ENCODE measurements at places on chromosomes 2 and 18.

GRCh38 chr2:241655516-241656189 is 18.2 kb downstream of the ATG4B start:
- DNase-seq, result no peak

DNA sequence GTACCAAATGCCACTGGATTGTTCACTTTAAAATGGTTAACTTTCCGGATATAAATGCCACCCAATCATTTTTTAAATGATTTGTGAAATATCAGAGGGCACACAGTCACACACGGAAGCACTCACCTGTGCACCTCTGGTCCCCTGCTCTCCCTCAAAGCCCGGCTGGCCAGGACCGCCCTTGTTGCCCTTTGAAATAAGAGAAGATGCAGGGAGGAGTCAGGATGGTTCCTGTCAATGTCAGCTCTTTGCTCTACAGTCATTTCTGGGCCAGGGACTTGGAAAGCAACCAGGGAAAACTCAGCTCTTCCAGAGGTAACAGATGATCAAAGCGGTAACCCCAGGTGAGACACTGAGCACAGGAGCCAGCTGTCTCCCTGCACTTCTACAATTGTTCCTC is 60.7 kb downstream of the COL6A3 start:
- no peak for DNase-seq

DNA sequence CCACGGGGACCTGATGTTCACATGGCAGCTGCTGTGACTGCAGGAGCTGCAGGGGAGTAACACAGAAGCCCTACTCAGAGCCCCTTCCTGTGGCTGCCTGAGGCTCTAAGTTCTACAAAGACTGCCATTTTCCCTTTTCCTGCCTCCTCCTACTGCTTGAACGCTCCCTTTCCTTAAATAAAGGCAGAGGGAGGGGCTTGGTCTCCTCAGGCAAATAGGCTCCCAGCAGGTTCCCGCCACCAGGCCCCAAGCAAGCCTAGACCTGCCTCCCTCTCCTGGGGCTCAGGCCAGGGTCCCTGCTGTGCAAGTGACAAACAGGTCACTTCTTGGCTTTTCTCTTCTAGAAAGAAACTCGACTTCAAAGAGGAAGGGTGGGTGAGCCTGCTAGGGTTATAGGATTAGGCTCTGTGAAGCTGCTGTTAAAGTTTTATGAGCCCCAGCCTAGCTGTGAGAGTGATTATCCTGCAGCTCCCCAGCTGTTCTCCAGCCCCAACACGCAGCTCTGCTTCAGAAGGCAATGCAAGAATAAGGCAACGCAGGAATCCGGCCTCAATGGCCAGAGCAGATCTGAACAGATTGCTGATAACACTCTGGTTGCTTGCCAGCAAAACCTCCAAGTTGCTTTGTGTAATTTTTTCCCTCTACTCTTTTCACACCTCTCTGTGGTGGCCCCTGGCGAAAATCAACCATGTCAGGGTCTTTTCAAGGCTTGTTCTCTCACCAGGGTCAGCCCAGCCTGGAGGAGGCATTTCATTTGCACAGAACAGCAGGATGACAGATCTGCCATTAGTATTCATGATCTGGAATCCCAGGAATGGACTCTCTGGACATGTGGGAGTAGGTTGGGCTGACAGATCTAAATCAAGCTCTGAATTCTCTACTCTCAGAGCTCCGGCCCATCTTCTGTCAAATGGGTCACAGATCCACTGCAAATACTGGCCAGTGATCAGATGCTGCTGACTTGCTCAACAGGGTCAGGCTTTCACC is 71.3 kb downstream of the MRO start:
- no peak for DNase-seq

DNA sequence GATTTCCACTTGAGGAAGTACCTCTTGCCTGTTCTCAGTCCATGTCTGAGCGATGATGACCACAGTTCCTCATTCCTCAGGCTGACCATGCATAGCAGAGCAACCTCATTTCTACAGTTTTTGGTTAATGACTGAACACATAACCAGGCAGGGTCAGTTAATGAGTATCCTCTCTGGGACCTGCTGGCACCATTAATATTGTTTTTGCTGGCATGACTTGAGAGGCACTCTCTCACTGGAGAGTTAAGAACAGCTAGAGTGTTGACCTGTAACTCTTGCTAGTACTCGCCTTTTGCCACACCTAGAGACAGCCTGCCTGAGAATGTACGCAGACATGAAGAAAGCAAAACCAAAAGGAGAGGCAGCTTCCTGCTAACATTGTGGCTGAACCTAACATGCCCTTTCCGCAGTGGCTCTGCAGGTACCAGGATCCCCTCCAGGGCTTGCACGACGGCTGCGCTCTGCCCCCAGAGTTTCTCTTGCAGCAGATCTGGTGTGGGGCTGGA is 23.9 kb downstream of the PECR start:
- no peak for DNase-seq

- DNase-seq, result no peak
Observed at GRCh38 chr2:212897296-212897695, 254.1 kb downstream of the IKZF2 start.

DNA sequence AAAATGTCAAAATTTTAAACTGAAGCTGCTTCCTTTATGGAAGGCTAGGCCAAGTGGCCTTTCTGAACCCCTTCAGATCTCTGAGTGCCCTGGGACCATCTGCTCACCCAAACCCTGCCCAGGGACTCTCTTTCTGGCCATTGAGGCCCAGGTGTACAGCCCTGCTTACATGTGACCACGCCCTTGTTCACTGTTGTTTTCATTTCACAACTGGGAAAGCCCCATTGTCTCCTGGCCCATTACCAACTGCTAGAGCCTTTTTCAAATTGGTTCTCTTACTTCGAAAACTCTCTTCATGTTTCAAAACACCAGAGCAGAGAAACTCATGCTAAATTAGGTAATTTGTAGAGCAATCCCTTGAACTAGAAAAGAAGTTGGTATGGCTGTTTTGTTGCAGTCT is 219.5 kb upstream of the TANK start:
- DNase-seq, result no peak

- DNase-seq, result no peak
Observed at GRCh38 chr2:83579507-83579906, 879.6 kb downstream of the SUCLG1 start.

GRCh38 chr2:44705356-44705755 is 236.1 kb upstream of the SIX3 start:
- DNase-seq, result no peak

GRCh38 chr2:61878761-61879160 is 9.7 kb downstream of the CCT4 start:
- DNase-seq, result no peak

- no peak for DNase-seq
Observed at GRCh38 chr18:30999186-30999585, 43.4 kb downstream of the DSC3 start.

Data from left renal pelvis (tissue), 4 donors.